ENCODE measurements at places on chromosomes 13 and 19.

DNA sequence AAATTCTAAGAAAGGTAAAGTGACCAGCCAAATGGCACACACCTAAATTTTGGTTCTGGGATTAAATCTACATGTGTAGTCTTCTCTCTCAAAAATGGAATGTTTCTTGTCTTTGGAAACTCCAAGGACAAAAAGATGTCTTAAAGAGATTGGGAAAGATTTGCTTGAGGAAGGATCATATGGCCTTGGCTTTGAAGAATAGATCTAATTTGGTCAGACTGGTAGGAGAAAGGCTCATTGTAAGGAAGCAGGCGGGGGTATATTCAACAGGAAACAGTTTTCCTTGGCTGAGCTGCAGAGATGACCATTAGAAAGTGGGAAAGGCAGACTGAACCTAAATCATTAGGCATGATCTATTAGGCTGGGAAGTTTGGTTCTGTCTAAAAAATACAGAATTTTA is 365.3 kb downstream of the DCT start:
- no peak for DNase-seq

- DNase-seq = no peak
These were observed 33.5 kb downstream of the FAM216B start for GRCh38 chr13:42814868-42815267.

DNA sequence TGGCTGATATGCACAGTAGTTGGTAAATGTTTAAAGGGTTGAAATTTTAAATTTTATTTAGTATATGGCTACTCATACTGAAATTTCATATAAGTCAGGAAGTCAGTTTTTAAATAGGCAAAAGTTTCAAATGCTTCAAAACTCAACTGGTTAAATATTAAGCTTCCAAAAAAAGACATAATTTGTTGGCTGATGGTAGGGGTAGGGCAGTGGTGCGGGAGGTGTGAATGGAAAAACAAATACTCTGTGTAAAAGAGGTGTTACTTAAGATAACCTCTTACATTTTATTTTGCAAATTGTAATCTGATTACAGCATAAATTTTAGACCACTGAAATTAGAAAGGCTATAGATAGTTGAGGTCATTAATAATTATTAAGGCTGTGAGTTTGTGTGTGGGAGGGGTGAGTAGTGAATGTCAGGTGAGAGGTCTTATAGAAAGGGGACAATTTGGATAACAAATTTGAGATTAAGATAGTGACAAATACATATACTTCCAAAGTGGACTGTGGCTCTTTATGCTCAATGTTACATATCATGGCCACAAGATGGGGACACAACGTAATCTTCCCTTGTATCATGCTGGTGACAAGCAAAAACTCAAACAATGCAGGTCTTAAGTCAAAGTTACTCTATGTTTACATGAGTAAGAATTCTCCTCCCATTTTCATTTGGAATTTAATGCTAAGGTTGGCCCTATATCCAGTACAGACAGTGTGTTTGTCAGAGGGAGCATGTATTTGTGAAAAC is 36.6 kb upstream of the OXGR1 start:
- DNase-seq = no peak

DNA sequence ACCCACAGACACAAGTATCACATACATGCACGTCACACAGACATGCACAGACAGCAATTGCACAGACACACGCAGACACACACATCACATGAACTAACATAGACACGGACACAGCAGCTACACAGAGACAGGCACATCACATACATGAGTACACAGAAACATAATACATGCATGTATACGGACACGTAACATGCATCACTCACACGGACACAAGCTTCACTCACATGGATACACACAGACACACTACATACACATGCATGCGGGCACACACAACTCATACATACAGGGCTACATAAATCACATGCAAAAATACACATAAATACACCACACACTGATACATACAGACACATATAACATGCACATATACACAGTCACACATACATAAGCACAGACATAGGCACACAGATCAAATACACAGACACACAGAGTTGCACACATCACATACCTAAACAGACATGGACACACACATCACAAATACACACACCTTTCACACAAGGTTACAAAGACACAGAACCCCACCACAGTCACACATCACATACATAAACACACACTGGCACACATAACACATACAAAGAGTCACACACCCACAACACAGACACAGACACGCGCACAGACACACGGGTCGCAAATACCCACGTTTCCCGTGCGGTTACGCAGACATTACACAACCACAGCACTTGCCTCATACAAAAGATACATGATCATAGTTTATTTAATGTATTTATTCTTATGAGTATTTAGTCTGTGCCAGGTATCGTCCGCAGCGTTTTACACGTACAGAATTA is 1.1 kb upstream of the LMTK3 start:
- no peak for DNase-seq

GRCh38 chr13:35163674-35164073 is 221.6 kb downstream of the NBEA start:
- no peak for DNase-seq

DNA sequence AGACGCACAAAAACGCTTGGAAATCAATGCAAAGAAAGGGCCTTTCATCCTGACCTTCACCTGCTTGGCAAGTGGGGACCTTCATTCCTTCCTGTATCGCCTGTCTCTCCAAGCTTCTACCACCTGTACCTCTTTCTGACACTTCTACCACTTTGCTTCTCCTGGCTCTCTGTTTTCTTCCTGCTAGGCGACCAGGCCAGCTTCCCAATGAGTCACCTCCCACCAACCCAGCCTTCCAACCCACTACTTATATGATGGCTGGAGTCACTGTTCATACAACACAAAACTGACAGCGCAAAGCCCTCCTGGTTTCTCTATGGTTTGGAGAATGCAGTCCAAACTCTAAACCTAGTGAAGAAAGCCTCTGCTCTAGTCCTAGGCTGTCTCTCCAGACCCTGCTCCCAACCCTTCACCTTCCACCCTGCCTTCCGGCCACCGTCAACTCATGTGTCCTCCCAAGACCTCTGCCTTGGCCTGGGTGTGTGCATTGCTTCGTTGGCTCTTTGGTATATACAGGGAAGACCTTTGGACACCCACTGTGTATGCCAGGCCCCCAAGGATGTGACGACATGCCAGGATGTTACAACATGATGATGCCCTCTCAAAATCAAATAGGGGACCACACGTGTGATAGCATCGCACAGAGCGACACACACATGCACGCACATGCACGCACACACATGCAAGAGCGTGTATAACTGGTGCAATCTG is 148.5 kb downstream of the STK24 start:
- no peak for DNase-seq

- no peak for DNase-seq
These were observed 52.3 kb downstream of the CRTC1 start for GRCh38 chr19:18735752-18736151.

DNA sequence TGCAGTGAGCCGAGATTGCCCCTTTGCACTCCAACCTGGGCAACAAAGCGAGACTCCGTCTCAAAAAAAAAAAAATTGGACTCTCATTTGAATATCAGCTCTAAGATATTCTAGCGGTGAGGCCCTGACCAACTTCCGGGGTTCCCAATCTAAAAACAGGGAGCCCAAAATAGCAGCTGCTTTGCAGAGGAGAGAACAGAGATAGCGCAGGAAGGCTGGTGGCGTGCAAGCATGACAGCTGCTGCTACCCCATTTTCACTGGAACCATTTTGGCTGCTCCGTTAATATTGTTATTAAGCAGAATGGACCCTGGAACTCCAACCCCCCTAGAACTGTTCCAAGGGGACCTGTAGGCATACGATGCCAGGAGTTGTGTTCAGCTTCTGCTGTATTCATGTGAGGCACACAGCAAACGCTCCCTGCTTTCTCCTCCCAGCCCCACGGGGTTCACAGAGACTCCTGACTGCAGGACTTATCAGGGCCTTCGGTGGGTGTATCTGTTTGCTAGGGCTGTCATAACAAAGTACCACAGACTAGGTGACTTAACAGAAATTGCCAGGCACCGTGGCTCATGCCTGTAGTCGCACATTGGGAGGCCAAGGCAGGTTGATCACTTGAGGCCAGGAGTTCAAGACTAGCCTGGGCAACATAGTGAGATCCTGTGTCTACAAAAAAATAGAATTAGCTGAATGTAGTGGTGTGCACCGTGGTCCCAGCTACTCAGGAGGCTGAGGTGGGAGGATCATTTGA is 11.5 kb downstream of the STXBP2 start:
- DNase-seq = no peak

DNA sequence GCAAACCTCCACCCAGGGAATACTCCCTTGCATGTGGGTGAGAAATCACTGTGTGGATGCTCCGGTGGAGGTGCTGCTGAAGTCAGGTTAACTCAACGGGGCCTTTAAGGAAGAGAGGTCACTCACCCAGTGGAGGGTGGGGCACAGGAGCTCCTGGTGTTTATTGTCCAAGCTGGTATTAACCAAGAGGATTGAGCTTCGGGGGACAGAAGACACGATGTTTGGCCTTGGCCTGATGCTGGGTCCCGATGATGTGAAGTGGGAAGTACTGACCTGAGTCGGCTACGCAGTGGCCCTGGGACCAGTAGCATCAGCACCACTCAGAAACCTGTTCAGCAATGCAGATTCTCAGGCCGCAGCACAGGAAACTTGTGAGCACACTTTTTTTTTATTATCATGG is 85.7 kb upstream of the WASF3 start:
- no peak for DNase-seq

GRCh38 chr19:39031368-39032062 is 834 bp downstream of the FBXO27 start:
- peak; percentile 72 for DNase-seq

DNA sequence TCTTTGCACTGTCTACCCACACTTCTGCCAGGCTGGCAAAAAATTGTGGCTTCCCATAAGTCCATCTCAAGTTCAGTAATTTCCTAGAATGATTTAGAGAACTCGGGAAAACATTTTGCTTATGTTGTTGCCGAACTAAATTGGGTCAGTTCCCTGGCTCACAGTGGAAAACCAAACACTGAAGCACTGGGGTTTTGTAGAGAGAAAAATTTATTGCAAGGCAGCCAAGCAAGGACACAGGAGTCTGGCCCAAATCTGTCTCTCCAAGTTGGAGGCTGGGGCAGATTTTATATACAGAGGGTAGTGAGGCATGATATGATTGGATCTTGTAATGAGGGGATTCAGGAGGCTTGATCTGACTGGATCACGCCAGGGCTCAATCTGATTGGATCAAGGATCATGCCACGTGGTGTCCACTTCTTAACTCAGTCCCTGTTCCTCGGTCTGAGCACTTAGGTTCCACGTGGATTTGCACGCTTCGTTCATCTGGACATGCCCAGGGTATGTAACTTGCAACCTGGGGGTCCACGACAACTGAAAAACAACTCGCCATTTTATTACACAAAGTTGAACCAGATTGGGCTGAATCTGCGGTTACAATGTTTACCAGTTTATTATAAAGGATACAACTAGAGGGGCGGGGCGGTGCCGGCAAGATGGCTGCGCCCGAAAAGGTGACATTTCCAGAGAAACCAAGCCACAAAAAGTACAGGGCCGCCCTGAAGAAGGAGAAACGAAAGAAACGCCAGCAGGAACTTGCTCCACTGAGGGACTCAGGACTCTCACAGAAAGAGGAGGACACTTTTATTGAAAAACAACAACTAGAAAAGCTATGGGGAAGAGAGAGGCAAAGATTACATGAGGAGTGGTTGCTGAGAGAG is 7.3 kb downstream of the CD209 start:
- no peak for DNase-seq

DNA sequence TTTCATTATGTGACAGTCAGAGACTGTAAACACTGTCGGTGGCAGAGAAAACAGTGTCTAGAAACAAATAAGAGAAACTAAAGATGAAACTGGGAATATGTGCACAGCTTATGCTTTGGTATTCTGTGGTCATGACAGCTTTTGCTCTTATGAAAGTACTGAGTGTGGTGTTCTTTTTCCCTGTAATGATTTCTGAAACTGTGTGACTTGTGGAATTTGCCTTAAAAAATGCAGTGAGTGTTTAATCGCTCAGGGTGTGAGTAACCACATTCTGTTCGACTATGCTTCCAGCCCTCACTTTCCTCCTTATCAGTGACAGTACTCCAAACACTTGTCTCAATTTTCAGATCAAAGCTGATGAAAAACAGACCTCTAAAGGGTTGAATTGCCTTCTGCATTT is 66.9 kb upstream of the DIAPH3 start:
- DNase-seq = no peak

DNA sequence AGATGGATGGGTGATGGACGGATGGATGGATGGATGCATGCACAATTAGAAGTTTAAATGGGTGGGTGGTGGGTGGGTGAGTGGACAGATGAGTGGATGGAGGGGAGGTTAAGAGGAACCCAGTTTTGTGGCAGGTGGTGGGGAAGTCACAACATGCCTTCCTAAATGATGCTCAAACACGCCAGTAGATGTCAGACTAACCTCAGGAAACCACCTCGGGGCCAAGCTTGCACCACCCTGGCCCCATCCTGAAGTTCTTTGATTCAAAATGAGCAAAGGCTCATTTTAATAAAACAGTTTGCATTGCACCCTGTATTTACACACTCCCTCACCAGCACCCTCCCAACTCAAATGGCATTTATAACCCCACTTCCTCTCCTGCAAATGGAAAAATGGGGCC is 91.4 kb upstream of the CACNA1A start:
- DNase-seq = peak; percentile 19

DNA sequence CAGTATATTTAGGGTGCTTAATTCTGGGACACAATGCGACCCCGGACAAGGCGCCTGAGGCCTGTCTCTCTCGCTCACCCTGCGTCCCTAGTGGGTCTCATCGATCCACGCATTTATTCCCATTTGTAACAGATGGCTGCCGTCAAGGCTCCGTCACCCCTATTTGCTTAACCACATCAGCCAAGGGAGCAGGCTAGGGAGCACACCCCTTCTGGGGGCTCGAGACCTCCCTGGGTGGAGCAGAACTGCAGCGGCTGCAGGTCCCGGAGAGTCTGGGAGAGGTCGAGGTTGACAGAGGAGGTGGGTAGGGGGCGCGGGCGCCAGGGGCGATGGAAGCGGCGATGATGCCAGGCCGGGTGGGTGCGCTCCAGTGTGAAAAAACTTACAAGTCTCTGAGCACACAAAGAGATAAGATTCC is 507 bp downstream of the ALG5 start:
- peak; percentile 6 for DNase-seq

DNA sequence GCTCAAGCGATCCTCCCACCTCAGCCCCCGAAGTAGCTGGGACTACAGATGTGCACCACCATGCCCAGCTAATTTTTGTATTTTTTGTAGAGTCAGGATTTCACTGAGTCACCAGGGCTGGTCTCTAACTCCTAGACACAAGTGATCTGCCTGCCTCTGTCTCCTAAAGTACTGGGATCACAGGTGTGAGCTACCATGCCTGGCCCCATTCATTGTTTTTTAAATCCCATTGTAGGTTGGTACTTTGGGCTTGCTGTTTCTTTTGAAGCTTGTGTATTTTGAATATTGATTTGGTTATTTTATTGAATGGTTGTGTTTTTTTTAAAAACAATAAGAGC is 26.7 kb downstream of the ZMYM2 start:
- no peak for DNase-seq

GRCh38 chr19:41691268-41691970 is 3.3 kb upstream of the CEACAM7 start:
- DNase-seq = no peak

GRCh38 chr13:28607187-28607955 is 51.6 kb upstream of the POMP start:
- DNase-seq = no peak
